ENCODE measurements at places on chromosomes 1 and 21. TPM values are rescaled to one million over a fixed set of nuclear protein-coding genes. Genes with fewer than 3 reads are reported as not detected.

DNAJC28 gene
- 1.3 TPM for total RNA-seq

OR6K3 gene
- not detected for total RNA-seq

ARHGAP30 gene
- 15.2 TPM for total RNA-seq

PLEKHN1 gene
- total RNA-seq, result 0.88 TPM

KIF2C gene
- total RNA-seq, result 0.43 TPM

EXO1 gene
- total RNA-seq, result 0.29 TPM

FCER1G gene
- 101 TPM for total RNA-seq

SLAMF9 gene
- total RNA-seq, result not detected

NT5C1A gene
- total RNA-seq, result 1.1 TPM

NMNAT2 gene
- total RNA-seq, result 1.1 TPM

PTAFR gene
- total RNA-seq, result 9.3 TPM

PTCH2 gene
- total RNA-seq, result 2.1 TPM

FAM43B gene
- total RNA-seq, result 3.9 TPM

OR2T5 gene
- not detected for total RNA-seq

C1orf141 gene
- total RNA-seq, result not detected

ZSWIM5 gene
- 1.9 TPM for total RNA-seq

TTC22 gene
- not detected for total RNA-seq

All from posterior vena cava (tissue), 2 donors.